ENCODE measurements at places on chromosomes 4 and X.

DNA sequence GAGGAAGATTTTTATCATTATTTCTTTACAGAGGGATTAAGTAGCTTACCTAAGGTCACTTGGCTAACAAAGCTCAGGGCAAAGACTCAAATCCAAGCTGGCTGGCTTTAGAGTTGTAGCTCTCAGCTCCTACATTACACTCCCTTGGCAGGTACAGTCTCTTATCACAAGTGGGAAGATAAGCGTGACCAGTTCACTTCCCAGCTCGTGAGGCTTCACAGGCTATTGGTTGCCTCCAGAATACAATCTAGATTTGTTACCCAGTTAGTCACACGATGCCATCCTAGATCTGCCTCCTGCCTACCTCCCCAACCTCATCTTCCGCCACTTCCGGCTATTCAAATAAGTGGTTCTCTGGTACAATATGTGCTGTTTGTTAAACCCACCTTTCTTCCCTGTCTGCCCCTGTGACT, 3.7 kb downstream of the MMRN1 start:
- no peak for DNase-seq

- no peak for DNase-seq
Observed at GRCh38 chr4:6492027-6492590, 19.7 kb upstream of the PPP2R2C start.

- no peak for DNase-seq
Observed at GRCh38 chr4:13298655-13299054, 185.5 kb downstream of the RAB28 start.

DNA sequence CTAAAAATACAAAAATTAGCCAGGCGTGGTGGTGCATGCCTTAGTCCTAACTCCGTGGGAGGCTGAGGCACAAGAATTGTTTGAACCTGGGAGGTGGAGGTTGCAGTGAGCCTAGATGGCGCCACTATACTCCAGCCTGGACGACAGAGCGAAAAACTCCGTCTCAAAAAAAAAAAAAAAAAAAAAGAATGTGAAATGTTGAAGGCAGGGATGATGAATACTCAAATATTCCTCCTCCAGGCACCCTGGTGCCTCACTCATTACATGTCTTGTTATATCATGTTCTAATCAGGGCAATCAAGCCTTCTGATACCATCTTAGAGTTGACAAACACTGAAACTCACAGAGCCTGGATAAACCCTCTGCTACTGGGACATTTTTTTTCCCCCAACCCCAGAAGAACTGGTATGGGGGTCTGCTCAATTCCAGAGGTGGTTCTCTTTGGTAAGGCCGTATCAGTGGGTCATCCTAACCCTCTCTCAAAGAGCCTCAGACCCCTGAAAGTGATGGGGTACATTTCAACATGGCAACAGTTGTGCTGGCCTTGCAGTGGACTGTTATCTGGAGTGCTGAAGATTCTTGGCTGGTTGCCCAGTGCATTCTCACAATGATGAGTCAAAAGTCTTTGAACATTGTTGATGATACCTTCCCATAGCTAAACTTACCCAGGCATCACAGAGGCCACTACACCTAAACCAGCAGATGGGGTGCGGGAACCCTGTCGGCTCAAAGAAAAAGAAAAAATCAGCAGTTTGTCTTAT, 2.4 kb upstream of the SH3KBP1 start:
- DNase-seq, result no peak

DNA sequence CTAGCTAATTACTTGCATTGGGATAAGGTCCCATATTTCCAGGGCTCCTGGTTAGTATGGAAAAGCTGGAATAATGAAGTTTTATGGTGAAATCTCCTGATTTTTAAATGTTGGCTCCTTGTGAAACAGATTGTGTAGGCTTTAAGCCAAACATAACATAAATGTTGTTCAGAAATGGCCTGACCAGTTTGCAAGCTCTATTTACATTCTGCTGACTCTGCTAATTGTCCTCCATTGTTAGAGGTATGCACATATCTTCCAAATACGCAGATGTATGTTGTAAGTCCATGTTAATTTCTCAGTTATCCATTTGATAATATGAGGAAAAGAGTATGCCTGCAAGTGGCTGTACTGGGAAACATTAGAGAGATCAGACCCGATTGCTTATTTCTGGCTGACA, 11.9 kb upstream of the WDR17 start:
- no peak for DNase-seq

GRCh38 chr4:88035292-88035691, 27.9 kb downstream of the PKD2 start:
- DNase-seq, result no peak

GRCh38 chr4:90546114-90546513, 418.9 kb downstream of the CCSER1 start:
- no peak for DNase-seq

GRCh38 chr4:113893546-113893945, 85.9 kb downstream of the ARSJ start:
- DNase-seq, result peak; percentile 13

GRCh38 chrX:3231766-3232165, 114.7 kb downstream of the MXRA5 start:
- DNase-seq, result no peak

DNA sequence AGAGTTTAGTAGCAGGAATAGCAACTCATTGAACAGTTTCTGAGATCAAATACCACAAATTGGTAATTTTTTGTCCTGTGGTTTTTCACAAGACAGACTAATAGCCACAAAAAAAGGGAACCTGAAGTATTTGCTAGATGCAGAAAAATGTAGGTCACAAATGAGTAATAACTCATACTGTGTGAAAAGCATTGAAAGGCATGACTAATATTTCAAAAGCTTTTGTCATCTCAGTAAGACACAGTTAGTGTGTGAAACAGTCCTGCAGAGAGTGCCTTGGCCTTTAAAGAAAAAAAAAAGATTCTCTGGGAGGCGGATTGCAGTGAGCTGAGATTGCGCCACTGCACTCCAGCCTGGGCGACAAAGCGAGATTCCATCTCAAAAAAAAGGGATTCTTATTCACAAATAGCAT, 31.4 kb upstream of the SLC25A31 start:
- peak; percentile 94 for DNase-seq

Data from inflammatory macrophage treated with lipopolysaccharide for 4 hours (primary cell).